Vagina (tissue), 2 donors: ENCODE measurements at places on chromosomes 16 and 17.

GRCh38 chr17:75006653-75007052, 5.8 kb upstream of the MRPL58 start:
- DNase-seq, result no peak

DNA sequence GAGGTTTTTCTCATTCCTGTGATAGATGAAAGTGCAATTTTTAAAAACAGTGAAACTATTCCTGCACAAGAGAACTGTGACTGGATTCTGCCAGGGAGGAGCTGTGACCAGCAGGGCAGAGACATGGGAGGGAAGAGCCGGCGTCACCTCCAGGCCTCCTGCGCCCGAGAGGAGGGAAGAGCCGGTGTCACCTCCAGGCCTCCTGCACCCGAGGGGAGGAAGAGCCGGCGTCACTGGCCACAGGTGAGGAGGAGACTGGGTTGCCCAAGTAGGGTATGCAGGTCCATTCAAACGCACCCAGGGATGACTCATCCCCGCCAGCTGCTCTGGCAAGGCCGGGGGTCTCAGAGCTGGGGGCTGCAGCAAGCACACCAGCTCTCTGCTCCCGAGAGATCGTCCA, 56.7 kb downstream of the METRNL start:
- no peak for DNase-seq

DNA sequence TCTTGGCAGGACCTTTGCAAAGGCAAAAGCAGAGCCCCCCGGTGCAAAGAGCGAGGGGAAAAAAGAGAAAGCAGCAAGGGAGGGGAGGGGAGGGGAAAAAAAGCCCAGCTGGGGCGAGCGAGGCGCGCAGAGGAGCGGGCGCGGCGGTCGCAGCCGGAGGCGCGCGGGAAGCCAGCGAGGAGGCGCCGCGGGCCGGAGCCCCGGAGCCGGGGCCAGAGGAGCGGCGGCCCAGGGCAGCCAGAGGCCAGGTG, 129 bp downstream of the IRX5 start:
- no peak for DNase-seq

DNA sequence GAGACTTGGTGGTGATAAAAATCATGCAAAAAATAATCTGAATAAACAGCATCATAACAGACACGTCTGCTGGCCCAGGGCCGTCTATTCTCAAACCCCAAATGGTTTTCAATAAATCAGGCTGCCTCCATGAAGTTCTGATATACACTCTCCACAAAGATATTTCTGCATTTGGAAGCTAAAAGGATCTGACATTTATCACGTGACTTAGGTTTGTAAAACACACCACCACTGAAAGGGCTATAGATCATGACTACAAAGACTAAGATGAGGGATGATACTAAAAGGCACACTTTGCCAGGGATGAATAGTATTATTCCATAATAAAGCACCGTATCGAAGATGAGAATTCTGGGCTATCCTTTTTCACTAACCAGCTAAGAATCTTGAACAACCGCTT, 67.6 kb upstream of the ADAMTS18 start:
- DNase-seq, result no peak

GRCh38 chr16:54086791-54087190, 199.8 kb downstream of the IRX3 start:
- peak; percentile 91 for DNase-seq
